ENCODE measurements at places on chromosomes 16 and 17.

DNA sequence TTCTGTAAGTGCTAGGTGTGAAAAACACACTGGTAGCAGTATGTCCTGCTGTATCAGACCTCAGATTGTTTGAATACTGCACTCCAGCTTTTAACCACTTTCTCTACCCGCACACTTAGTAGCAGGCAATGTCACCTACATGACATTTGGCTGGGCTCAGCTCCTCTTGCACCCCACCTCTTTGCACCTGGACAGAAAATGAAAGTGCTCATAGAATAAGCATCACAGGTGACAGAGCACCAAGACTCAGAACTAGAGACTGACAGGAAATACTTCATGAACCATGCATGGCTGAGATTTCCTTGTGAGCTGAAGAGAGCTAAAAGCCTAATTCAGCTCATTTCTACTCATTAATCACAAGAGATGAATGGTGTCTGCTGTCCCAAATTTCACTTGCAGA, 1014.2 kb upstream of the CDH8 start:
- no peak for DNase-seq

GRCh38 chr17:80720610-80721577, 176.3 kb downstream of the RPTOR start:
- DNase-seq, result peak; percentile 37

- DNase-seq, result no peak
Measured at GRCh38 chr17:73071066-73071999, 21.2 kb downstream of the SLC39A11 start.

GRCh38 chr17:3889325-3890012, 3.4 kb downstream of the CAMKK1 start:
- no peak for DNase-seq

DNA sequence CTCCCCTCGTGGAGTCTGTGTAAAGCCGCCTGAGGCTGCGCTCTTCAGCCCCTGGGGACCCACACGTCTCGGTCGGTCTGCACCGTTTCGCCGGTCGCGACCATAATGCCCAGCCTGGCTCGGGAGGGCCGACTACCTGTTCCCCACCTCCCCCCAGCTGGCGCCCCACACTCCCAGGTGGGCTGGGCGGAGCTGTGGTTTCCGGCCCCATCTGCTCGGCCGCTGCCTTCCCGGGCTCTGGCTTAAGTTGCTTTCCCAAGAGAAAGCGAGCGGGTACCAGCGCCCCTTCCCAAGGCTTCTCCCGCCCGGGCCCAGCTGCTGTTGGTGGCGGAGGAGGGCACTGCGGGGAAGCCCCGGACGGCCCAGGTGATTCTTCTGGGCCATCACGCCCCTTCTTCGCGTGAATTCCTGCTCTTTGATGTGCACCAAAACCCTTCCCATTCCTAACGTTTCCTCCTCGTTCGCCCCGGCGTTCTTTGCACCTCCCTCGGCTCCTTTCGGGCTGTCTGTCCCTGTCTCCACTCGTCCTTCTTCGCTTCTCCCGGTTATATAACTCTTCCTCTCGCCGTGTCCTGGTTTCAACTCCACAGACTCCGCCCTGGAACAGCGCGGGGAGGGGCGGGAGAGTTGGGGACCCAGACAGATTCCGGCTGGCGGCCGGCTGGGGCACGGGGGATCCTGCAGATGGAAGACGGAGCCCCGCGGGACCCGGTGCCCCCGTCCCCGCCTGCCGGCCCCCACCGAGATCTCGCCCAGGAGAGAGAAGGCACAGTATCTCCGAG, 2.0 kb downstream of the KDM6B start:
- DNase-seq, result peak; percentile 86

DNA sequence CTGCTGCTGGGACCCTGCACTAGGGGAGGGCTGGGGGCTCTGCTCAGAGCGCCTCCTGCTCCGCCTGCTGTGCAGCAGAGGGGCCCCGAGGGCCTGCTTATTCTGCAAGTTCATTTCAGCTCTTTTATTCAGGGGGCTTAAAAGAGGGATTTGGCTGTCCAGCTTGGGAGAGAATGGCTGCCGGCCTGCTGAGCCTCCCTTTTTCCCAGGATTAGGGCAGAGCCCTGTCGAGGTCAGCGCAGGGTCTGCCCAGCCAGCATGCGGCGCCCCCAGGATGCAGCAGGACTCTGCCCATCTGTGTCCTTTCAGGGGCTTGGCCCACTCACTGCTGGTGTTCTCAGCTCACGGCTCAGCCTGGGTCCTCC, 1.1 kb downstream of the SMIM5 start:
- no peak for DNase-seq

All from stomach (tissue), 19 donors.